ENCODE measurements at places on chromosomes 1 and 21.
A peak's percentile ranks its signal among the peaks of the same experiment; 100 is the strongest.

- no peak for DNase-seq
Measured at GRCh38 chr1:5983361-5984103, 8.7 kb downstream of the NPHP4 start.

GRCh38 chr1:162022626-162023025, 1.0 kb downstream of the OLFML2B start:
- DNase-seq: no peak

DNA sequence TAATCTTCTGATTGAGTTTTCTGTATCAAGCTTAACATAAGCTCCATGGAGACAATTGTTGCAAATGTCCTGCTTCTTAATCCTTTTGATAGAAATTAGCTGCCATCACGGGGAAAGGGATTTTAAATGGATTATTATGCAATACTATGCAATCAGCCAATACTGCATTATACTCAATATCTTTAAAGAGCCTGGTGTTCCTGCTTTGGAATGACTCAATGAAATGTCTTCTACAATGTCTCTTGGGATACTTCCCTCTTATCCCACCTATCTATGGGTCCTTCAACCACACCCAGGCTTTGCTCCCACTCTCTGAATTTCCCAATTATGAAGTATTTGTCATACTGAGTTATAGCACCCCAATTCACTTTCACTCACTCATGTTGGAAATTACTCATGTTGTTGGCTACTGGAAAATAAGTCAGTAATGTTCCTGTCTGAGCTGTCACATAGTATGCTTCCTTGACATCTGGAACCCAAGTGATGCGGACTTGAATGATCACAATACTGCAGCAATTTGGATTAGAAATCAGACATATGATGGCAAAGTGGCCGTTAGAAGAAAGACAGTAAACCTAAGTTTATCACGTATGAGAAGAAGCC, 85.0 kb downstream of the TPR start:
- peak; percentile 36 for DNase-seq

GRCh38 chr1:153688736-153689328, 10.3 kb downstream of the NPR1 start:
- DNase-seq: no peak

DNA sequence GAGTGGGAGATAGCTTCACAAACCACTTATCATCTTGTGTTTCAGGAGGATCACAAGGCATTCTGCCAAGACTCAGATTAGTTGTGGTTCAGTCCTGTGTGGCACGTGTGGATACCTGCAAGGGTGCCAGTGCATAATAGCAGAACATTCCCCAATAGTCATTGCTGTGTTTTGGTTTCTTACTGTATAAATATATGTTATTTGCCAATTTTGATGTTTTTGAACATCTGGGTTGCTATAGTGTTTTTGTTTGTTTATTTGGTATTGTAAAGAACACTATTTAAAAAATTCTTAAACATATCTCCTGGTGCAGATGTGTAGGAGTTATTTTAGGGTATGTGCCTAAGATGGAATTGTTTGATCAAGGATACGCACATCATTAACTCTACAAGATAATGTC, 5.4 kb upstream of the NTMT2 start:
- DNase-seq: no peak

DNA sequence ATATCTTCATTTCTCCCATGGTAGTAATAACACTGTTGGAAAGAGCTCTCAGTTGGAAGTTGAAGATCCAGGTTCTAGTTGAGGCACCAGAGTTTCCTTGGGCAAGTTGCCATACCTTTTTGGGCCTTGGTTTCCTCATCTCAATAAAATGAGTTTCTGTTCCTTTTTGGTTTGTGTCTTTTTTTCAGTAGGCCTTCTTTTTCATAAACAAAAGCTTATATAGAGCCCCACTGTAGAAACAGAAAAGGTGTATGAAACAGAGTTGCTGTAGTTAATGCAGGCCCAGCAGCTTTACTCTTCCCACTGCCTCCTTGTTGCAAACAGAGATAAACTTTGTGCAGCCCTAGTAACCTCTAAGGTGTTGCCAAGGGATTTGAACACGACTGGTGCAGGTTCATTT, 41.7 kb downstream of the WNT4 start:
- no peak for DNase-seq

- no peak for DNase-seq
Measured at GRCh38 chr1:165759095-165759494, 9.6 kb downstream of the TMCO1 start.

Data from T-helper 2 cell (primary cell).